ENCODE measurements at places on chromosomes 13 and 19.

- no peak for DNase-seq
Measured at GRCh38 chr13:101291646-101292515, 124.4 kb downstream of the NALCN start.

DNA sequence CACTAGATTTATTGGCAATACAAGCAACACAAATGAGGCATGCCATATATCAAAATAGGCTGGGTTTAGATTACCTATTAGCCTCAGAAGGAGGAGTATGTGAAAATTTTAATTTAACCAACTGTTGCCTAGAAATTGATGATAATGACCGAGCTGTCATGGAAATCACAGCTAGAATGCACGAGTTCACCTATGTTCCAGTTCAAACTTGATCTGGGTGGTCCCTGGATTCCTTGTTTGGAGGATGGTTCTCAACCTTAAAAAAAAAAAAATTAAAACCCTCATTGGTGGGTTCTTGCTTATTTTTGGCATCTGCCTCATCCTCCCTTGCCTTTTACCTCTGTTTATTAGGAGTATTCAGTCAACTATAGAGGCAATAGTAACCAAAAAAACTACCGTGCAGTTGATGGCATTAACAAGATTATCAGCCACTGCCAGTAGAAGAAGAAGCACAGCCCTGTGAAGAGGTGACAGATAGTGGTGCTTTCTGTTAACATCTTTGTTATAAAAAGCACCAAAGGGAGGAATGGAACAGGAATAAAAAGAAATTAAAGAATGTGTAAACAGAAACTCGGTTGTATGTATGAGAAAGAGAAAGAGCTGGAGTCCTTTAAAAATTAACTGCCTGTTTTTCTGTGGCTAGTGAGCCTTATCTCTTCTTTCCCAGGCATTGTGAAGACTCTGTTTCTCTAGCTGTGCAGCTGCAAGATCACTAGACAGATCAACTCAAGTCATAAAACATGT, 106.4 kb downstream of the ZNF429 start:
- DNase-seq = no peak

- DNase-seq = peak; percentile 35
Measured at GRCh38 chr13:31946091-31946770, 85.3 kb upstream of the FRY start.

GRCh38 chr19:44623080-44623479, 9.7 kb downstream of the IGSF23 start:
- peak; percentile 63 for DNase-seq

DNA sequence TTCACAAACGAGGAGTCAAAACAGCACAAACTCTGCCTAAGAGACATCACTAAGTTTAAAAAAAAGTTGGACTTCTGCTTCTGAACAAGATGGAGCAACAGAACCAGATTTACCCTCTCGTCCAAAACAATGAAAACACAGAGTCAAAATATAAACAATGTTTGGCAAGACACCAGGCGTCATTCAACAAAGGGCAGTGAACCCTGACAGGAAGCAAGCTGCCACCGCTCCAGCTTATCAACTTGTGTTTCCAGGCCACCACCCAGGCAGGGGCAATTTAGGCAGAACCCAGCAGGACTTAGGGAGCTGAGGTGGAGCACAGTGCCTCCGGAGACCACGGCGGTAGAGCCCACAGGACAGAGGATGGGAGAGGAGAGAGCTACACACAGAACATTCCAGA, 8.6 kb upstream of the NAPA start:
- no peak for DNase-seq

DNA sequence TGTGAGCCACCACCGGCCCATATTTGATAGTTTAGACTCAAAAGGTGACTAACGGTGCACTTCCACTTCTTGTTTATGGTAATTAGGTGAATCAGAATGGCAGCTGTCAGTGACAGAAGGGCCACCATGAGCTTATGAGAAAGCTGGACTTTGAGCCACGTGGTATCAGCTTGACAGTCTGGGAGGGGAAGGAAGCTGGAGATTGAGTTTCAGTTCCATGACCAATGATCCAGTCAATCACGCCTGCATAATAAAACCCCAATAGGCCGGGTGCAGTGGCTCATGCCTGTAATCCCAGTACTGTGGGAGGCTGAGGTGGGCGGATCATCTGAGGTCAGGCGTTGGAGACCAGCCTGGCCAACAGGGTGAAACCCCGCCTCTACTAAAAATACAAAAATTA, 8.2 kb downstream of the EID2B start:
- no peak for DNase-seq

GRCh38 chr19:14514215-14514863, 3.9 kb downstream of the DNAJB1 start:
- no peak for DNase-seq

DNA sequence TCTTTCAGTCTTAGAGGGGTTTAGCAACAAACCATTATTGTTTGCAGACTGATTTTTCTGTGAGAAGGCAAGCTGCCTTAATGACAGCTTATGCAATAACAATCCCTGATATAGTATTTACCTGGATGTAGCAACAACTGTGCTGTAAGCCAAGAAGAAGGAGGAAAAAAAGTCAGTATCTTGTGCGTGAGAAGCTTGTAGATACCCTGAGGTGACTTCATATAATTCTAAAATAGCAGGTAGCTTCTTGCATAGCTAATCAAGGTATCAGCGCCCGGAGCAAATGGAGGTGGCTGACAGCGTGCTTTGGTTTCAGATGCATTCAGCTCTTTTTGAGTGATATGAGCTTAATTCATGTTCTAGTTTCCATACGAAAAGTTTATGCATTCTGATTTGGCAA, 309.8 kb downstream of the KLF5 start:
- DNase-seq = no peak

DNA sequence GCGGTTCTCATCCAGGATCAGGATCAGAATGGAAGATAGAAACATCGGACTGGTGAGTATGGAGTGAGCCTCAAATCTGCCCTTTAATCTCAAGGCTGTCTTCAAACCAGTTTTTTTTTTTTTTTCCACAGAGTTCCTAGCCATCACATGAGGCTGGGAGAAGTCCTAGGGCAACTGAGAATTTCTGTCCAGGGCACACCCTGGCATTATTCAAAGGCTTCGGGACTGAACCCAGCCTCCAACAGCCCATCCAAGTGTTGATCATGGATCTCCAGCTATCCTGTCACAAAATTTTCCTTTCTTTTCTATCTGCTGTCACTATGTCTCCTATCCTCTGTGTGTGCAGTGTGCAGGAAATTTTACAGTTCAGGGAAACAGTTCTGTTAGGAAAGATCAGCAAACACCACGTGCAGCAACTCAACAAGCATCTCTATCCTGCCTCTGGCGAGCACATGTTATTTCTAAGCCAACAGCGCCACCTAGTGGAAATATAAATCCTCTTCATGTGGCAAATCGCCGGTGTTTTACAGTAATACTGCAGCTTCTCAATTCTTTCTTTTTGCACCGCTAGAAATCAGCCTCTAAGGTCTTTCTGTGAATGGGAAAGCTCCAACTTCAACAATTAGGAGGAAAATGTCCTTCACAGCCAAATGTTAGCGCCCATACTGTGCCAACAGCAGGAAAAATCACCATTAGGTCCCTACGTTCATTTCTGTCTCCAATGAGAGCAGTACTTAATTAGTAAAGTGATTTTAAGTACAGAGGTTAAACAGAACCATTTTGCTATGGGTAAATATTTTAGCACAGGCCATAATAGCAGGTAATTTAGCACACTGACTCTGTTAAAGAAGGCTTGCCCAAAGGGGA, 21.4 kb upstream of the ZNF181 start:
- DNase-seq = peak; percentile 71

GRCh38 chr19:44176590-44176989, 11.7 kb downstream of the ZNF226 start:
- no peak for DNase-seq

DNA sequence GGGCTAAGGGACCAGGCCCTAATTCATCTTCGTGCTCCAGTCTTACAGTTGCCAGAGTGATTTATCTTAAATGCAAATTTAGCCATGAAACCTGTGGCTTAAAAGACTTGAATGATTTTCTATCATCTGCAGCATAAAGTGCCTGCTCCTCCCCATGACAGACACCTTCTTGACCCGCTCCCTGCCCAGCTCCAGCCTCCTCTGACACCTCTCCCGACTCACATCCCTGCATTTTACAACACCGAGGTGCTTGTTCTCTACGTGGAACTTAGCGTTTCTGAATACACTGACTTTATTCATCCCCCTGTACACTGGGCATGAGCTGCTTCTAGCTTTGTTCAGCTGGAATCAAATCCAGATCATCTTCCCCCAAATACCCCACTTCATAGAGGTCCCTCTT, 128.7 kb upstream of the MYO16 start:
- no peak for DNase-seq

DNA sequence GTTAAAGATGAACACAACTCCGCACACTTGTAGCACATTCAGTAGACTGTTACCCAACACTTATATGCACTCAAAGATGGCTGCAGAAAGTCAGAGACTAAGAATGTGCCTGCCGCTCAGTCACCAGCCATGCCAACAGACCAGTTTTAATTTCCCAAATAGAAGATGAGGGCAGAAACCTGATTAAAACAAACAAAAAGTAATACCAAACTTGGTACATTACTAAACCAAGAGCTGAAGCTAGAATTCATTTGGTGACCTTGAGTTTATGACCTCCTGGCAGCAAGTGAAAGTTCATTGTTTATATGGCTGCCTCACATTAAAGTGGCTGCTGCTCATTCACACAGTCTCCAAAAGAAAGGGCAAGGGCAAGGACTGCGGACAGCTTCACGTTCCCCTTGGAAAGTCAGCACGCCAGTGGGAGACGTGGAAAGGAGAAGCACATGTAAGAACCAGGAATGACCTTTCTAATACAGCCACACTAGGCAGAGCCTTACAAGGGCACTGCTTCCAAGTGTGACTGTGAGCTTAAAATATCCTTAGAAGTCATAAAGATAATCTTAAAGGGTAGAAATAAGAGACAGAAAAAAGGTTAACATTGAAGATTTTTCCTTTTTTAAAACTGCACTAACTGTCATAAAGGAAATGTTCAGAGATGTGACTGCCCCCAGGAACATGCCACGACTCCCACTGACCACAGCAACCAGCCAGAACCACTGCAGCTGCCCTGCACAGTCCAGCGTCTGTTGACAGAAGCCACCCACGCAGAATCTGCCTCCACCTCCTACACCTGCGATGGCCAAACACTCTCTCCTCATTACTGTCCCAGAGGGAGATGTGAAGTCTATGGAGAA, 73.5 kb downstream of the STK24 start:
- DNase-seq = no peak

GRCh38 chr13:78096221-78096620, 177.6 kb upstream of the EDNRB start:
- DNase-seq = no peak

GRCh38 chr19:18491995-18492953, 29.6 kb downstream of the ELL start:
- no peak for DNase-seq

DNA sequence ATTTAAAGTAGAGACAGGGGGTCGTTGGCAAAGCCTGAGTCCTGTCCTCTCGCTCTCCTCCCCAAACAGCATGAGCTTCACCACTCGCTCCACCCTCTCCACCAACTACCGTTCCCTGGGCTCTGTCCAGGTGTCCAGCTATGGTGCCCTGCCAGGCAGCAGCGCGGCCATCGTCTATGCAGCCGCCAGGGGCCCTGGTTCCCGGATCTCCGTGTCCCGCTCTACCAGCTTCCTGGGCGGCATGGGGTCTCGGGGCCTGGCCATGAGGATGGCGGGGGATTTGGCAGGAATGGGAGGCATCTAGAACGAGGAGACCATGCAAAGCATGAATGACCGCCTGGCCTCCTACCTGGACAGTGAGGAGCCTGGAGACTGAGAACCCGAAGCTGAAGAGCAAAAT, 1117.2 kb upstream of the MIR17HG start:
- DNase-seq = no peak

DNA sequence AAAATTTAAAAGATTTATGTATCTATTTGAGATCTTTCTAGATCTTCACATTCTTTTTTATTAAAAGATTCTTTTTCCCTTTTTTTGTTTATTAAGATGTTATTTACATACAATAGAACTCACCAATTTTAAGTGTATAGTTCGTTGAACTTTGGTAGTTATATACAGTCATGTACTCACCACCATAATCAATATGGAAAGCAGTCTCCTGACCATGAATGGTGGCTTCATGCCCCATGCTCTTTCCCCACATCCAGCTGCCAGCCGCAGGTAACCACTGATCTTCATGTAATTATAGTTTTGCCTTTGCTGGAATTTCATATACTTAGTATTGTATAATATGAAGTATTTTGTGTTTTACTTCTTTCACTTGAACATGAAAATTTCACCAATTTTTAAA, 20.6 kb upstream of the GPR183 start:
- no peak for DNase-seq

DNA sequence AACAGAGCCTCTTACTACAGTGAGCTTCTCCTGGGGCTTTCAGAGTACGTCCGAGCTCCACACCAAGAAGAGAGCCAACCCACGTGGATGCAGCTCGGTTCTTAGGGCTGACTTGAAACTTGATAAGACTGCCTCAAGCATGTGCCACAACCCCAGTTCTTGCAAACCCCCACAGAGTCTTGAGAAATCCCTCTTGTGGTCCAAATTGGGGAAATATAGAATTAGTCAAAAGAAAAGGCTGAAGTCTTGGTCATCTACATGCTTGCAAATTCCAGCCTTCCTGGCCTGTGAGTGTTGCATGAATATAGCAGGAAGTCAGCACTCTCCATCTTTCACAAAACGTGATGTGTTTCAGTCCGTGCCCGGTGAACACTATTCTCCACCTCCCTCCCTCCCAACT, 95.2 kb downstream of the GGACT start:
- no peak for DNase-seq

- peak; percentile 68 for DNase-seq
Measured at GRCh38 chr19:46634045-46634655, 1.9 kb downstream of the GNG8 start.

DNA sequence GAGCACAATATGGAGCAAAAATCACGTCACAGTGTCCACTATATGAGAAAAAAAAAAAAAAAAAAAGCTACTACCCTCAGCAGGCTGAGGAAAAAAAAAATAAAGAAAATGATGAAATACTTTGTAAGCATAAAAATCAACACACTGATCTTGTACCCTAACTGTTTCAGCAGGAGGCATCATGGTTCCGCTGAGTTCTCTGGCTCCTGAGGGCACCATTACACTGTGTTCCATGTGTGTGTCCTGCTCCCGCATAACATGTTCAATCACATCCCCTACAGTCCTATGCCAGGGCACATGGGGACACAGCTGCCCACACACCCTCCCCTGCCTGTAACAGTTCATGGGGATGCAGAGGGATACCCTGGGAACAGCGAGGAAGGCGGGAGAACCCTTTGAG, 33.5 kb downstream of the DOCK9 start:
- DNase-seq = no peak

DNA sequence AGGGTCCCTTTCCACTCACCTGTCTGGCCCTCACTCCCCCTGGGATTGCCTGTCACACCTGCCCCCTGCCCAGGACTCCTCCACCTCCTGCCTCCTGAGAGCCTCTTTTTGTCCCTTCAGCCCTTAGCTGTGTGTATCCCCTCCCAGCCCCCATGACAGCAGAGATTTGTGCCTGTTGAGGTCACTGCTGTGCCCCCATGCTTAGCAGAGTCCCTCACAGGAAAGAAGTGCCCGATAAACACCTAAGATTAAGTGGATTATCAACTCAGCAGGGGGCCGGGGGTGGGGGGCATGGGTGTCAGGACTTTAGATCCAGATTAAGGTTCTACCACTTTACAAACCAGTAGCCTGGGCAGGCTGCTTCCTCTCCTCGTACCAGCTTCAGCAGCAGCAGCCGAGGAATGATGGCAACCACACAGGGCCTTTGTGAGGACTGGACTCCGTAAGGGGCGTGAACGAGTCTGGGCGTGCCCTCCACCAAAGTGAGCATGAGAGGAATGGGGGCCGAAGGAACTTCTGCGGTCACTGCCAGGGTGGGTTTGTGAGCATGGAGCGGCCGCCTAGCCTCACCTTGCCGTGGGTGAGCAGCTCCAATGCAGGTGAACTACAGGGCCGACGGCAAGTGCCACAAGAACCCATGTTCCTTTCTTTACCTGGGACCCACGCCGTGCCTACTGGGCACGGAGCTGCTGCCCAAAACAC, 36.1 kb downstream of the ZNF787 start:
- no peak for DNase-seq
